Heart right ventricle (tissue), 16 donors: ENCODE measurements at places on chromosomes 11 and 22.

- H3K27ac ChIP-seq: peak overlapping the region; percentile 97
- no peak for DNase-seq
- H3K4me3 ChIP-seq: peak overlapping the region; percentile 80
- no peaks in the 10 kb centered on the region for H3K36me3 ChIP-seq
These were observed 739 bp upstream of the C1QTNF5 start for GRCh38 chr11:119341222-119342022.

- H3K4me1 ChIP-seq: peaks cover 76% of the 10 kb centered on the region
- H3K27me3 ChIP-seq: no peaks in the 10 kb centered on the region
- peak overlapping the region; percentile 95 for H3K27ac ChIP-seq
- peak; percentile 9 for DNase-seq
- H3K36me3 ChIP-seq: peaks cover 17% of the 10 kb centered on the region
These were observed 5.6 kb downstream of the PIM3 start for GRCh38 chr22:49966041-49966773.

DNA sequence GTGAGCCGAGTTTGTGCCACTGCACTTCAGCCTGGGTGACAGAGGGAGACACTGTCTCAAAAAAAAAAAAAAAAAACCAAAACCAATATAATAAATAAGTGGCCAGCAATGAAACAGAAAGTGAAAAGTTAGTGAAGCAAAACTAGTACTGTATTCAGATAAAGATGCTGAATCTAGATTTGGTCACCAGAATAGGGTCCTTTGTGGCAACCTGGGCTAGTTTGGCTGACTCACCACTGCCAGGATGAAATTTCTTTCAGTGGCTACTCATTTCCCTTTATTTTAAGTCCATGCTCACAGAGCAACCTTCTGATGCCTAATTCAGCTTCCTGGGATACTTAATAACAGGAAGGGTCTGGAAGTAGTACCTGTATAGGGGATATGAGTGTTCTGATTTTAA lies 26.0 kb downstream of the LIMK2 start:
- DNase-seq: no peak
- H3K36me3 ChIP-seq: no peaks in the 10 kb centered on the region
- H3K27me3 ChIP-seq: no peaks in the 10 kb centered on the region
- no peak overlapping the region for H3K4me3 ChIP-seq

GRCh38 chr11:46295312-46296058 lies 18.0 kb downstream of the CREB3L1 start:
- peak overlapping the region; percentile 75 for H3K27ac ChIP-seq
- H3K4me3 ChIP-seq: peak overlapping the region; percentile 54
- DNase-seq: peak; percentile 83
- no peaks in the 10 kb centered on the region for H3K36me3 ChIP-seq
- peaks cover 24% of the 10 kb centered on the region for H3K4me1 ChIP-seq
- no peaks in the 10 kb centered on the region for H3K27me3 ChIP-seq

DNA sequence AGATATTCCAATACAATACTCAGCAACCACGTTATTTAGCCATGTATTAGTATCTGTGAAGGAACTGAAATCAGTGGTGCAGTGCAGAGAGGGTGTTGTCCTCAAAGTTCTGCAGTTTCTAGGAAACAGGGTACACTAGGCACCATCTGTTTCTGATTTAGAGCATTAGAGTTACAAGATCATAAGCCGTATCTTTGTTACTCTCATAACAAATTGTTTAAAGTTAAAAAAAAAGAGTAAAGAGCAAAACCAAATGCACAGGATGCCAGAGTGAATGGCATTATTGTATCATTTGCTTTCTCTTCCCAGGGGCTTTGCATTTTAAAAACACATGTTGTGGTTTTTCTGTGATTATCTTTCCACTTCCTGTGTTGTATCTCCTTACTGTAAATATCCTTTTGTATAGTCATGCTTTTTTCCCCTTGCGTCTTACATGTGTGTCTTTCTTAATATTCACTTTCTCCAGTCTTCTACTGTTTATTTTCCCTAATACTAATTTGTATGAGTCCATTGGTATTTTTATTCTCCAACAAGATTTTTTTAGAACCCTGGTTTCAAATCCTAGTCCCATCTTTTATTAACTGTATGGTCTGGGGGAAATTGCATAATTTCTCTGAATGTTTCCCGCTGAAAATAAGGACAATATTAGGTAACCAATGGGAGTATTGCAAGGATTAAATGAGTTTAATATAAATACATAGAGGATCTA lies 15.2 kb upstream of the NUP160 start:
- H3K4me1 ChIP-seq: peaks cover 3% of the 10 kb centered on the region
- no peak for DNase-seq
- H3K27me3 ChIP-seq: no peaks in the 10 kb centered on the region

- H3K4me1 ChIP-seq: no peaks in the 10 kb centered on the region
- no peak for DNase-seq
These were observed 24.3 kb downstream of the GLYATL1 start for GRCh38 chr11:58963551-58964104.

DNA sequence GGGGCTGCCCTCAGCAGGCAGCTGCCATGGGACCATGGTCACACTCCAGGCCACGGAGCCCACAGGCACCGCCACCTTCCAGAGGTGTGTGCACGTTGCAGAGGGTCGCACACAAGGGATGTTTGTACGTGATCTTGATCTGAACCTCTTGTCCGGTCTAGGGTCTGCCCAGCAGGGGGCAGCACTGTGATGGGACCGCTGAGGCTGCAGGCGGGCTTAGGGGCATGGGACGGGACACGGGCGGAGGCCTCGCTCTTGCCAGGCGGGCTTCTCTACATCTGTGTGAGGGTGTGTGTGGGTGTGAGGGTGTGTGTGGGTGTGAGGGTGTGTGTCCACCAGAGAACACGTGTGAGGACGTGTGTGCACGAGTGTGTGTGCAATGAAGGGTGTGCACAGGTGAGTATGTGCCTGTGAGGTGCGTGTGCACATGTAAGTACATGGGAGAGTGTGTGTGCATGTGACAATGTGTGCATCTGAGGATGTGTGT lies 52.4 kb downstream of the CACNA1I start:
- H3K36me3 ChIP-seq: no peaks in the 10 kb centered on the region
- peaks cover 92% of the 10 kb centered on the region for H3K27me3 ChIP-seq
- H3K4me1 ChIP-seq: no peaks in the 10 kb centered on the region
- H3K4me3 ChIP-seq: no peak overlapping the region

- H3K27me3 ChIP-seq: no peaks in the 10 kb centered on the region
- H3K36me3 ChIP-seq: peaks cover 9% of the 10 kb centered on the region
- DNase-seq: no peak
- no peaks in the 10 kb centered on the region for H3K4me1 ChIP-seq
- no peak overlapping the region for H3K27ac ChIP-seq
These were observed 9.0 kb downstream of the DTX4 start for GRCh38 chr11:59180907-59181306.

GRCh38 chr22:45999379-45999971 lies 22.5 kb upstream of the WNT7B start:
- no peaks in the 10 kb centered on the region for H3K36me3 ChIP-seq
- no peaks in the 10 kb centered on the region for H3K27me3 ChIP-seq
- peaks cover 83% of the 10 kb centered on the region for H3K4me1 ChIP-seq
- no peak overlapping the region for H3K4me3 ChIP-seq
- H3K27ac ChIP-seq: no peak overlapping the region

DNA sequence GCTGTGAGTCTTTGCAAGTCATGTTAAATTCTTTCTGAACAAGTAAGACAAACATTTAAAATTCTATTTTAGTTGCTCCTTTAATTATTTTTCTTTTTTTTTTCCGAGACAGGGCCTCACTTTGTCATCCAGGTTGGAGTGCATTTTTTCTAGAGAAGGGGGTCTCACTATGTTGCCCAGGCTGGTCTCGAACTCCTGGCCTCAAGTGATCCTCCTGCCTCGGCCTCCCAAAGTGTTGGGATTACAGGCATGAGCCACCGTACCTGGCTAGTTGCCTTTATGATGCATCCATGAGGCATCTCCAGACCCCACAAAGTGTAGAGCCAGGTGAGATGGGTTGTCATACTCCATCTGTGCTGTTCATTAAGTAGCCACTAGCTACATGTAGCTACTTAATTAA lies 4.4 kb downstream of the ATXN10 start:
- H3K27ac ChIP-seq: no peak overlapping the region
- no peak overlapping the region for H3K4me3 ChIP-seq
- H3K27me3 ChIP-seq: no peaks in the 10 kb centered on the region
- no peaks in the 10 kb centered on the region for H3K36me3 ChIP-seq

DNA sequence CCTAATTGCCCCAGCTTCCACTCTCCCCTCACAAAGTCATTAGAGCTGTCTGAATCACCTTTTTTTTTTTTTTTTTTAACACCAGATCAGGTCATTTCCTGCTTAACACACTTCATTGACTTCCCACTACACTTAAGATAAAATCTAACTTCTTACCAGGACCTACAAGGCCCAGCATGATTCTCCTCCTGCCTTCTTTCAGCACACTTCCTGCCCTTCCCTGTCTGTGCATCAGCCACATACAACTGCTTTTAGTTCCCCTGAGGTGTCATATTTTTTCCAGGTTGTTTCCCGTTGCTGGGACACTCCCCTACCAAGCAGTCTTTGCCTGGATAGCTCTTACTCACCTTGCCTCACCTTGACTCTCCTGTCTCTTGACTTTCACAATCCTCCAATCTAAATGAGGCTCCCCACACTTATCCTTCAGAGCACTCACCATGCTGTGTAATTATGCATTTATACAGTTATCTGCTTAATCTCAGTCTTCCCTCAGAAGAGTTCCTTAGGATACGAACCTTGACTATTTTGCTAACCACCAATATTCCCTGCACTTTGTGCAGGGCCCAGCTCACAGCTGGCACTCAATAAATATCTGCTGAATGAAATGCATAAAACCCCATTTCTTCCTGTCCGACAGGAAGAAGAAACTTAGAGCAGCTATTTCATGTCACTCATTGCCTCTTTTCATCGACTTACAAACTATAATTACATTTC lies 96.6 kb upstream of the AKIP1 start:
- no peak overlapping the region for H3K27ac ChIP-seq
- H3K36me3 ChIP-seq: no peaks in the 10 kb centered on the region
- no peak overlapping the region for H3K4me3 ChIP-seq
- peaks cover 9% of the 10 kb centered on the region for H3K4me1 ChIP-seq
- H3K27me3 ChIP-seq: no peaks in the 10 kb centered on the region

GRCh38 chr22:49996518-49997250 lies 15.9 kb downstream of the IL17REL start:
- no peak for DNase-seq
- H3K36me3 ChIP-seq: no peaks in the 10 kb centered on the region
- no peak overlapping the region for H3K27ac ChIP-seq

- no peaks in the 10 kb centered on the region for H3K36me3 ChIP-seq
- no peaks in the 10 kb centered on the region for H3K4me1 ChIP-seq
- H3K4me3 ChIP-seq: no peak overlapping the region
- no peak for DNase-seq
- H3K27ac ChIP-seq: no peak overlapping the region
These were observed 44.9 kb upstream of the TENM4 start for GRCh38 chr11:79485694-79486093.

GRCh38 chr11:114233755-114234154 lies 62.4 kb upstream of the NNMT start:
- H3K27me3 ChIP-seq: no peaks in the 10 kb centered on the region
- H3K36me3 ChIP-seq: no peaks in the 10 kb centered on the region
- no peak overlapping the region for H3K27ac ChIP-seq
- no peak overlapping the region for H3K4me3 ChIP-seq
- no peak for DNase-seq
- peaks cover 63% of the 10 kb centered on the region for H3K4me1 ChIP-seq

- no peaks in the 10 kb centered on the region for H3K27me3 ChIP-seq
- DNase-seq: no peak
- H3K4me1 ChIP-seq: no peaks in the 10 kb centered on the region
- no peak overlapping the region for H3K4me3 ChIP-seq
- H3K36me3 ChIP-seq: no peaks in the 10 kb centered on the region
- H3K27ac ChIP-seq: no peak overlapping the region
These were observed 1718.4 kb downstream of the LRRC4C start for GRCh38 chr11:39741066-39741465.

- H3K27ac ChIP-seq: peak overlapping the region; percentile 96
- peaks cover 26% of the 10 kb centered on the region for H3K4me1 ChIP-seq
- no peaks in the 10 kb centered on the region for H3K36me3 ChIP-seq
- no peaks in the 10 kb centered on the region for H3K27me3 ChIP-seq
- DNase-seq: no peak
- peak overlapping the region; percentile 69 for H3K4me3 ChIP-seq
These were observed 1.1 kb upstream of the APLP2 start for GRCh38 chr11:130068546-130068985.

GRCh38 chr11:76978818-76979217 lies 55.4 kb upstream of the B3GNT6 start:
- no peaks in the 10 kb centered on the region for H3K4me1 ChIP-seq
- no peak overlapping the region for H3K27ac ChIP-seq
- peak; percentile 38 for DNase-seq

DNA sequence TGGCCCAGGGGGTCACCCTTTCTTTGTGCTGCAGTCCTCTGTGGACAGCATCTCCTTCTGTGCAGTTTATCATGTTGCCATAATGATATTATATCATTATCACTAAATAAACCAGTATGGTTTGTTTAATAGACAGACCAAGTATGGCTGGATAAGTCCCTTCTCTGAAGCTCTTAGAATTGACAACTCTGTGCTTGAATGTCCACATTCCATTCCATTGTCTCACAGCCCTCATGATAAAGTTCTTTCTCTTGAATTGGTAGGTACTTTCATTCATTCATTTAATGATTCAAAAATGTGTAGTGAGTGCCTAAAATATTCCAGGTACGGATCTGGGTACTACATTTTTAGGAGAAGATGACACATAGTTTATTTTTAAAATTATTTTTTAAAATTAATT lies 7.8 kb downstream of the RPS6KA4 start:
- no peaks in the 10 kb centered on the region for H3K4me1 ChIP-seq
- no peak overlapping the region for H3K4me3 ChIP-seq
- no peak overlapping the region for H3K27ac ChIP-seq
- H3K36me3 ChIP-seq: peaks cover 12% of the 10 kb centered on the region

DNA sequence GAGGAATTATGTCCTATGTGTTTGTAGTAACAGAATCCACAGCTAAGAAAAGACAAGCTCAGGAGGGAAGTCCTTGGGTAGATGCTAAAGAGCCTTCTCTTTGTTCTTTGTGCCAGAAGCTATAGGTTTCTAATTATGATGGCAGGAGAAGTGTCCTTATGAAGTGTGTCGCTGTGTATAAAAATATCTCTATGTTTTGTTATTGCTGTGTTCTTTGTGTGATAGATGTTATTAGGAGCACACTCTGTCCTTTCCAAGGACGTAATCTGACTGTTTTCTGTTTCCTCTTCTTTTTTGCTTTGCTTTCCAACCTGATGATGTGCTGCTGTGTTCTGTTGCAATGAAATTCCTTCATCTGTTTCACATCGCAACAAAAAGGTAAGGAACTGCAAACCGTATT lies 171.9 kb downstream of the NCAM1 start:
- H3K36me3 ChIP-seq: no peaks in the 10 kb centered on the region
- H3K27me3 ChIP-seq: no peaks in the 10 kb centered on the region
- H3K4me1 ChIP-seq: peaks cover 24% of the 10 kb centered on the region
